ENCODE measurements at places on chromosomes 1 and 21. TPM values are rescaled to one million over a fixed set of nuclear protein-coding genes. Genes with fewer than 3 reads are reported as not detected.

DNA sequence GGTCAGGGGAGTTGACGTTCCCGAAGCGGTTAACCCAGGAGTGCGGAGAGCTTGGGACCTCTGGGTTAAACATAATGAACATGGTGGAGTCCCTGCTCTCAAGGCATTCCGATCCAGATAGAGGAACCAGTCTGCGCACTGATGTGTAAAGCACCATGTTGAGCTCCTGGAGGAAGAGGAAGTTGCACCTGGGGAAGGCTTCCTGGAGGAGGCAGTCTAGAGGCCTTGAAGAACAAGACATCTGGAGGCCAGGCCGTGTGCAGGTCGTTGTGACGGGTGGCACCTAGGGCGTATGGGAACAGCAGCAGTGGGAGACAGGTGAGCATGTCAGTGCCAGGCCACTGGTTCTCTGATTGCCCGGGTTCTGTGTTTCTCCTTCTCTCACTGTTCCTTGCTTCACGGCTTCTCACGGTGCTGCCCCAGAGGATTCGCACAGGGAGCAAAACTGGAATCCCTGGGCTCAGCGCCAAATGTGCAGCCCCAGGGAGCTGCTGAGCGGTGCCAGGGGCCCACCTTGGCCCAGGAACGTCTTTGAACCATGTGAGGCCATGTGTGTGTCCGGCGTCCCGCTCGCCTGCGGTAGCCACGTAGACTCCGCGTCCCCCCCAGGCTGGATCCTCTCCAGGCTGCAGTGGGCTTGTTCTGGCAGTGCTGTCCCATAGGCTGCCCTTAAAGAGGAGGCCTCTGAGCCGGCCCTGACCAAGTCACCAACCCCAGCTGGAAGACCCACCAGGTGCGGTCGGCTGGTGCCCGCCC is 122.9 kb upstream of the GALNT2 start:
- no peak for DNase-seq

DNA sequence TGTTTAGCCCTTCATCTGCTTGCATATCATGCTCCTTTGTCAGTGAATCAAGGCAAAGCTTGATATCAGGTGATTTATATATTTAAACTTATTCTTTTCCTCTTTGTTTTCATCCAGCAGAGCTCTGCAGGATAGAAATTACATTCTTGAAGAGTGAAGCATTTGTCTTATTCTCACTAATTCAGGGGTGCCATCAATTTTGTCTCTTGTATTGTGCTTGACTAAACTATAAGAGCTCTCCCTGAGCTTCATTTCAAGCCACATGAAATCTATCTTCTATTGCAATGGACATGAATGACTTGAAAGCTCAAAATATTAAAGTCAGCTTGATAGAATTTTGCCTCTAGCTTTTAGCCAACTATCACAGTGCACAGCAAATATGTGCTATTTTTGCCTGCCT is 236.7 kb upstream of the KCTD3 start:
- DNase-seq = no peak

DNA sequence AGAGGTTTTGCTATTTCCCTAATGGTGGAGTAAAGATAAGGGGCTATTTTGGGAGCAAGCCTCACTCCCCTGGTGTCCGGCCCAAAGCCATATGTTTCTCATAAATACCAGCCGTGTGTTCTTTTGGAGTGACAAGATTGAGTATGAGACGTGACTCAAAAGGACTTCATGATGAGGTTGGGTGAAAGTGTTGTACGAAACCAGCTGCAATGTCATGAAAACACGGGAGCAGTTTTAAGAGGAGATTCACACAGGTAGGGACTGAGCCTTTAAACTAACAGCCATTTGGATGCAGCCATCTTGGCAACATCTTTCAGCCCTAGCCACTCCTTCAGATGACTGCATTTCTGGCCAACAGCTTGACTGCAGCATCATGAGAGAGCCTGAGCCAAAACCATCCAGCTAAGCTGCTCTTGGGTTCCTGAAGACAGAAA is 532.3 kb upstream of the USP24 start:
- DNase-seq = no peak

DNA sequence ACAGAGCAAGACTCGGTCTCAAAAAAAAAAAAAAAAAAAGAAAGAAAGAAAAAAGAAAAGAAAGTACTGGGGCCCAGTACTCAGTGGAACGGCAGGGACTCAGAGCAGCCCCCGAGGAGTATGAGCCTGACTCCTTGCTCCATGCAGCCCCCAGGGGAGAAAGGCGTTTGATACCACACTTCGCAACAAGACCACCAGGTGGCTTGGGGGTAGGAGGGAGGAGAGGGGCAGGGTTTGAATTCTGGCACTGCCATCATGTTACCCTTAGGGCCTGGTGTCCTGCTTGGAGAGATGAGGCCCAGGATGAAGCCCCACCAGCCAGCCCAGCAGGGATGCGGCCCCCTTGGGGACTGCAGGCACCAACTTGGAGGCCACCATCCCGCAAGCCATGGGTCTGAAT is 321.3 kb upstream of the VAMP3 start:
- no peak for DNase-seq

GRCh38 chr1:210448297-210448892 is 119.7 kb downstream of the HHAT start:
- DNase-seq = no peak

- DNase-seq = no peak
These were observed 194.0 kb downstream of the NPHP4 start for GRCh38 chr1:5798151-5798730.

DNA sequence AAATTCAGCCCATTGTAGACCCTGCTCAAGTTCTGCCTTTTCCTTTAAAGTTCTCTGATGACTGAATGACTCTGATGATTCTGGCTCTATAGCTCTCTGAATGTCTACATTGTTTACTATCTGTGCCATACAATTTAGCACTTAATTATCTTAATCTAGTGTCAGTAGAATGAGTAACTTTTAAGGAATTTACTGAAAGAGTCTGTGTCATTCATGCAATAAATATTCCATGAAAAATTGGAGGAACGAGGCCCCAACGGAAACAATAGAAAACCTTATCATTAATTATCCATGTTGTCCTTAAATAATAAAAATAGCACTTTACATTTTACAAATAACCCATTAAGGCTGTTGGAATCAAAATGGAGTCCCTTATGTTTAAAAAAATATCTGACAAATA is 77.8 kb downstream of the SLC44A5 start:
- no peak for DNase-seq

- no peak for DNase-seq
These were observed 454.8 kb upstream of the ADAMTS5 start for GRCh38 chr21:27421654-27422053.

DNA sequence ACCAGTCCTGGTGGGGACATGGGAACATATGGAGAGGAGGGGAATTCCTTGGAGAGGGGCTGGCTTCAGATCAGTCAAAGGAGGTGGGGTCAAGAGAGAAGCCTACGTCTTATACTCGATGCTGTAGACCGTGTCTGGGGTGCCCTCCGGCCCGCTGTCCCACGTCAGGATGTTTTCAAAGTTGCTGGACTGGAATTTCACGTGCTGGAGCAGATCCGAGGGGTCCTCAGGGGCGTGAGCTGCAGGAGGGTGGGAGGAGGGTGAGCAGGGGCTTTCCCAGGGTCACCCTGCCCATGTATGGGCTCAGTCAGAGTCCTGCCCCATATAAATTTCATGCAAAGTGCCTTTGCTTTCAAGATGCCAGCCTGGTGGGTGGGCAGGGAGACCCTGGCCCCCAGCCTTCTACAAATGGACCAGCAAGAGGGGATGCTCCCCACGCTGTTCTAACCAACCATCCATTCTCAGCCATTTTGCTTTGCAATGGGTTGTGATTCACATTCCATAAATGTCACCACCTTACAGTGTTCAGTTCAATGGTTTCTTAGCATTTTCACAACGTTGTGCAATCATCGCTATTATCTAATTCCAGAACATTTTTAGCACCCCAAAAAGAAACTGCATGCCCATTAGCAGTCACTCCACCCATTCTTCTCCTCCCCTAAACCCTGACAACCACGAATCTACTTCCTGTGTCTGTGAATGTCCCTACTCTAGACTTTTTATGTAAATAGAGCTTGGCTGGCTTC is 4.3 kb downstream of the IL22RA1 start:
- DNase-seq = no peak

DNA sequence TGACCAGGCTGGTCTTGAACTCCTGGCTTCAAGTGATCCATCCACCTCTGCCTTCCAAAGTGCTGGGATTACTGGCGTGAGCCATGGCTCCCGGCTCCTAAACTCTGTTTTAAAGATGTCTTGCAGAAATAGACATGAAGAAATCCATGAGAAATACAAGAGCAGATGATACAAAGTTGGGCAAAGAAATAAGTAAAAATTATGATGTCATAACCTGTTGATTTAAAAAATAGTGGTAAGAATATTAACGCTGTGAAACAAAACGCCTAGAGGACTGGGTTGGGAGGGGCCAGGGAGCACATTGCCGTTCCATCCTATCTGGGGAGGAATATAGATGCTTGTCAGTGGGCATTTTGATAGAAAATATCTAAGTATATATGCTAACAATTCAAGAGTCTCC is 1.2 kb upstream of the ITGB2 start:
- no peak for DNase-seq

DNA sequence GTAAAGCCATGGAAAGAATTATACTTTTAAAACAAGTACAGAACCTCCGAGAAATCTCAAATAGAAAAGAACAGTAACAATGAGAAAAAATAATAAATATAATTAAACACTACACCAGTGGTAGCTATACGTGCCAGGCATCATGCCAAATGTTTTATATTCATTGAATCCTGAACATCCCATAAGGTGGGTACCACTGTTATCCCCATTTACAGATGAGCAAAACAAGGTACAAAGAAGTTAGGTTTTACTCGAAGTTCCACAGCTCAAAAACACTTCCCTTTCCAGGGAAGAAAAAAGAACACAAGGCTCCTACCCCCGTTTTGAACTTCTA is 33.4 kb downstream of the JAK1 start:
- DNase-seq = no peak

SOX13 gene
- 8.2 TPM for total RNA-seq

HES2 gene
- total RNA-seq = 27.8 TPM

PWP2 gene
- total RNA-seq = 9.5 TPM

SLC44A3 gene
- 13.1 TPM for total RNA-seq

PFKFB2 gene
- 15.5 TPM for total RNA-seq

SPRR2G gene
- not detected for total RNA-seq

COL9A2 gene
- total RNA-seq = 20.2 TPM

CTH gene
- total RNA-seq = 18.2 TPM
